CD4-positive, alpha-beta T cell treated with Interleukin-21 for 1 hour (primary cell): ENCODE measurements at places on chromosomes 1 and 21.

DNA sequence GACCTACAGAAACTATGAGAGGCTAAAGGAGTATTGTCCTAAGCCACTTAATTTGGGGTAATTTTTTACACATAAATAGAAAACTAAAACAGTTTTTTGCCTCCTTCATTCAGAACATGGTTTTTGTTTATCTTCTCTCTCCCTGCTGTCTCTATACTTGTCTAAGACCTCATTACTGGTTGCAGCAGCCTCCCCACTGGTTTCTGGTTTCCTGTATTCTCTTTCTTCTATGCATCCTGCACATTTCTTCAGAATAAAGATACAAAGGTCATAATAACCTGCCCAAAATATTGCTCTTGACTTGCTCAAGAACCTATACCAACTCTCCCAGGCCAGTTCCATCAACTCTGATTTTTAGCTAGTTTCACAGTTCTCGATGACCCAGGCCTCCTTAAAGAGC lies 19.8 kb upstream of the BOLA1 start:
- peak; percentile 30 for DNase-seq

DNA sequence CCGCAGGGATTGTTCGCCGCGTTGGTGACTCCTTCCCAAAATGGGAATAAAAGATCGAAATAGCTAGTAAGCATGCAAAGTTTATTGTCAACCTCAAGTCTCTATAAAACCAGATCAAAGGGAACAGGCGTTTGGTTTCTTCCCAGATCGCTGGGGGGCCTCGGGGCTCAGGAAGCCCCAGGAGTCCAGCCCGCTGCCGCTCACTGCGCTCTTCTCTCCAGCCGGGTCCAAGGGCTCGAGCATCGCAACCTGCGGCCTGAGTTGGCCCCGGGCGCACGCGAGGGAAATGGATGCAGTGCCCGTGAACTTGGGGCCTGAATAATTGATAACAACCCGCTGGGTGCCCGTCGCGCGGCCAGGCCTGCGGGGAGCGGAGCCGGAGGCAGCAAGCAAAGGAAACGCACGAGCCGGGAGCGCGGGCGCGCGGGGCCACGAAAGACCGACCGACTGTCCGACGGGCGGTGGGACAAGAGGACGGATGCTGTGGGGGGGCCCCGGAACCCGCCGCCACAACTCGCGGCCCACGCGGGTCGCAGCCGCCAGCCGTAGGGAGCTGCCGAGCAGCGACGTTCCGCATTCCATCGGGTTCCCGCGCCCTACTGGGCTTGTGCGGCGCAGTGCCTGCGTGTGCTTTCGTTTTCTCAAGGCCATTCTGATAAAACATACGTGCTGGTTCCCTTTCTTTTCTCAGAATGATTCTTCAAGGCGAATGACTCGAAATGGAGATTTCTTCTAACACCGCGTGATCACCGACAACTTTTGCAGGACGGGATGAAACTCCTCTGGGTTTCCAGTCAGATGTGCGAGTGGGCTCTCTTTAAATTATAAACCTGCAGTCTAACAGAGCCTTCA lies 14.0 kb upstream of the ALX3 start:
- no peak for DNase-seq

DNA sequence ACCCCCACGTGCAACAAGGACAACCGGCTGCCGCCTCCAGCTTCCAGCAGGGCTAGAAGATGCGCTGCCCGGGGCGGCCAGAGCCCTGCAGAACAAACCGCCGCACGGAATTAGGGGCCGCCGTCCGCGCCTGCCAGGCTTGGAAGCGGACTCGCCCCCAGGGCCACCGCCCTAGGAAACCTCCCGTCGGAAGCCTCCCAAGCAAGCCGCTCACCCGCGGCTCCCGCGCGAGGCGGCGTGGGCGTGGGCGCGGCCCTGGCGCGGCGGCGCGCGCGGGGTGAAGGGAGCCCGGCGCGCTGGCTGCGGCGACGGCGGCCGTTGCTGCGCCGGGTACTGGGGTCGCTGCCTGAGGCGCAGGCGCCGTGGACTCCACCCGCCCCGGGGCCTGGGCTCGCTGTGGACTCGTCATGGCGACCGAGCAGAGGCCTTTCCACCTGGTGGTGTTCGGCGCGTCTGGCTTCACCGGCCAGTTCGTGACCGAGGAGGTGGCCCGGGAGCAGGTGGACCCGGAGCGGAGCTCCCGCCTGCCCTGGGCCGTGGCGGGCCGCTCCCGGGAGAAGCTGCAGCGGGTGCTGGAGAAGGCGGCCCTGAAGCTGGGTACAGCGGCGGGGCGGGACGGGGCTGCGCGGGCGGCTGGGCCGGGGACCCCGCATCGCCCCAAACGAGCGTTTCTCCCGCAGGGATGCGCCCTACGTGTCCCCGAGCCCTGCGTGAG lies at the start of gene SCCPDH:
TSS of gene SCCPDH (plus strand) at position 394 of the 715 bp plus-strand sequence. CDS start at position 408, 14 bp downstream.
- DNase-seq, result peak; percentile 61

GRCh38 chr1:109161858-109162606 lies 48.1 kb downstream of the ELAPOR1 start:
- DNase-seq, result peak; percentile 34

GRCh38 chr1:177511036-177511435 lies 340.3 kb downstream of the BRINP2 start:
- DNase-seq, result no peak

GRCh38 chr21:44351535-44352252 lies 1.7 kb upstream of the TRPM2 start:
- no peak for DNase-seq

DNA sequence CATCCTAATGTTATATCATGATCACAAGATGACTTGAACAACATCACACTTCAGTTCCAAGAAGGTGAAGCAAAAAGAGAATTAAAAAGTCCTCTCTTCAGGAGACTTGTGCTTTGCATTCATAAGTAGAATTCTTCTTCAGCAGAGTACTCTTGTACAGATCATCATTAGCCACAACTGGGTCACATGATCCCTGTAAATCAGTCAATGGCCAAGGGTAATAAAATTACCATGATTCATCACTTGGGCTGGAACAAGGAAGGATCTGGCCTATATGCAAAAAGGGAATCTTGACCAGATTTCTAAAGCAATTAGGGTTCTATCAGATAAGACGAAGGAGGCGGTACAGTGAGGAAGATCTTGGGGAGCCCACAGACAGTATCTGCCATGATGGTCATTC lies 458.0 kb upstream of the DEPDC1 start:
- no peak for DNase-seq

DNA sequence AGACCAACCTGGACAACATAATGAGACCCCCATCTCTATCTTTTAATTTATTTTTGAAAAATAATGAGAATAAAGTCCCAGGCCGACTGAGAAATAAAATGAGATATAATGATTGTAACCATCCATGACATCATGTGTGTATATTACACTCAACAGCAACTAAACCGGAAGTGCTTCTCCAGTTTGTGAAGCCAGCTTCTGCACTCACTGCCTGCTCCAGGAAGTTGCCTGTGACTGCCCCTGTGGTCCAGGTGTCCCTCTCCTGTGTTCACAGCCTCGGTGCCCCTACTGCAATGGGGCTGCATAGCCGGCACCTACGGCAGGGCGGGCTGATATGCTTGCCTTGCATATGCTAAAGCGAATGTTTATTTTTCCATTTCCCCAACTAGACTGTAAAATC lies 68.3 kb downstream of the SSBP3 start:
- DNase-seq, result no peak

DNA sequence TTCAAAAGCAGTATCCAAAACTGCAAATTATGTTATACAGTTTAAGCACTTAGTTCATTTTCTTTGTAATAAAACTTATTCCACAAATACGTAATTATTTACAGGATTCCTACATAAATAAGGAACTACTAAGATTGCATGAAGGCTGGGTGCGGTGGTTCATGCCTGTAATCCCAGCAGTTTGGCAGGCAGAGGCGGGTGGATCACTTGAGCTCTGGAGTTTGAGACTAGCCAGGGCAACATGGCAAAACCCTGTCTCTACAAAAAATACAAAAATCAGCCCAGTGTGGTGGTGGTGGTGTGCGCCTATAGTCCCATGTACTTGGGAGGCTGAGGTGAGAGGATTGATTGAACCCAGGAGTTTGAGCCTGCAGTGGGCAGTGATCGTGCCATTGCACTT lies 69.3 kb downstream of the POU2F1 start:
- DNase-seq, result no peak

GRCh38 chr1:111647736-111648135 lies 28.1 kb downstream of the RAP1A start:
- DNase-seq, result peak; percentile 35

DNA sequence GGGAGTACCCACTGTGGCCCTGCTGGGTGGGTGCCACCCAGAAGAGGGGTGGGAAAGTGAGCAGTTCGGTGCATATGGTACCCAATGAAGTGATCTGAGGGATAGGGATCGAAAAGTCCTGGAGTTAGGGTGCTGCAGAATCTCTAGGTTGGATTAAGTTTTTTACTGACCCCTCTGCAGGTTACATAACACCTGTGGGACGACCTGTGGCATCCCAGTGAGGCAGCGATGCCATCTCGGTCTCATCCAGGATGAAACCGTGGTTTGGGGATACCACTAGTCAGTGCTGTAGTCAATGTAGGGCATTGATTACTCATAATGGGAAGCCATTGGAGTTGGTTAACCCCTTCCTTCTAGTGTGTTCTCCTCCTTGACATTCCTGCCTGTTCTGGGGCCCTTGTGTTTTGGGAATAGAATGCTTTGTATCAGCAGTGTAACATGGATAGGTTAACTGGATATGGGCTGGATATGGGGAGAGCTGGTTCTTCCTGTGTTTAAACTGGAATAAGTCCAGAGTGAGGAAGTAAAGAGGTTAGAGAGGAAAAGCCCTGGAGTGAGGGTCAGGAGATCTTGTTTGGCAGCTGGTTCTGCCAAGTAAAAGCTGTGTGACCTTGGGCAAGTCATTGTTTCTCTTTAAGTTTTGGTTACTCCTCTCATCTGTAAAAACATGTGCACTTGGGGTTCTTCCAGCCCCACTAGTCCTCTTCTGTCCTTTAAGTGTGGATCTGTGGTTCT lies 42.8 kb upstream of the ATF3 start:
- DNase-seq, result no peak
